ENCODE measurements at places on chromosomes 12 and 14.

- DNase-seq, result no peak
Measured at GRCh38 chr14:99909513-99910064, 116.4 kb downstream of the EML1 start.

DNA sequence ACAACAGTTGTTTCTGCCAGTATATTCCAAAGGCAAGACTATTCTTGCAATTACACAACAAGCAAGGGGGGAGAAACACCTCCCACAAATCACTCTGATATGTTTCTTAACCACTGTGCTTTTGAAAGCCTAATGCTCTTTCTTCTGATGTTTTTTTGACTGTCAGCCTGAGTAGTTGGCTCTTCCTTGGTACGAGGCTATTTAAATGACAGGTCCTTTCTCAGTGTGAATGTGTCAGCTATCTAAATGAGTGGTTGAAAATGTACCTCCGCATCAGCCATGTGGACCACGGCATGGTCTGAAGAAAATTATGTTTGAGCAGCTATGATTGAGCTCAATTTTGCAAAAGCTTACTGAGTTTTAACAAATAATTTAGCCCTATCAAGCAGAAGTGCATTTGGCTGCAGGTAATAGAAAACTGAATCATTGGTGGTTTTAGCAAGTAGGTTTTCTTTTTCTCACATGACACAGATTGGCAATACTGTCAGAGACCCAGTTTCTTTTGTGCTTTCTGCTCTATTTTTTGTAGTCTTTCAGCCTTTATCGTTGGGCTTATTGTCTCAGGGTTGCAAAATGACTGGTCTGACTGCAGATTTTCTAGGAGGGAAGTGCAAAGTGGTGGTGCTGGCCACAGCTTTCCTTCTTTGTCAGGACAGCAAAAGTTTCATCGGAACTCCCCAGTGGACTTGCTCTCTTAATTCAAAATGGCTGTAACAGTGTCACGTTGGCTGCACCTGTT, 162.8 kb downstream of the RGS6 start:
- DNase-seq, result no peak

GRCh38 chr12:65781681-65782269, 42.5 kb upstream of the HMGA2 start:
- no peak for DNase-seq

- no peak for DNase-seq
Measured at GRCh38 chr14:79972230-79972629, 239.1 kb downstream of the DIO2 start.

DNA sequence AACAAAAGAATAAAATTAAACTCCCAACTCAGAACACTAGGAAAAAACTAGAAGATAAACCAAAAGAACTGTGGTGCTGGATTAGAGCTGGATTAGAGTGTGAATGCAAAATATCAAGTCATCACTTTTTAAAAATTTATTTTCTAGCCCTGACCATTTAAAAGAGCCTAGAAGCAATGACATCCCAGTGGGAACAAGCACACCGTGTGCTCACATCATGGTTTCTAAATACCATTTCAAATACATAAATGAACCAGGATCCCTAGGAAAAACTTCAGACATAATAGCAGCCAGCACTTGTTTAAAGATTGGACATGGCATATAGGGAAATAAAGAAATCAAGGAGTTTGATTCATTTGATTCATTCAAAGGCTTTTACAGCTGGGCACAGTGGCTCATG, 30.0 kb downstream of the KDM5A start:
- no peak for DNase-seq

GRCh38 chr14:104751539-104752422, 1.2 kb upstream of the SIVA1 start:
- DNase-seq, result no peak

DNA sequence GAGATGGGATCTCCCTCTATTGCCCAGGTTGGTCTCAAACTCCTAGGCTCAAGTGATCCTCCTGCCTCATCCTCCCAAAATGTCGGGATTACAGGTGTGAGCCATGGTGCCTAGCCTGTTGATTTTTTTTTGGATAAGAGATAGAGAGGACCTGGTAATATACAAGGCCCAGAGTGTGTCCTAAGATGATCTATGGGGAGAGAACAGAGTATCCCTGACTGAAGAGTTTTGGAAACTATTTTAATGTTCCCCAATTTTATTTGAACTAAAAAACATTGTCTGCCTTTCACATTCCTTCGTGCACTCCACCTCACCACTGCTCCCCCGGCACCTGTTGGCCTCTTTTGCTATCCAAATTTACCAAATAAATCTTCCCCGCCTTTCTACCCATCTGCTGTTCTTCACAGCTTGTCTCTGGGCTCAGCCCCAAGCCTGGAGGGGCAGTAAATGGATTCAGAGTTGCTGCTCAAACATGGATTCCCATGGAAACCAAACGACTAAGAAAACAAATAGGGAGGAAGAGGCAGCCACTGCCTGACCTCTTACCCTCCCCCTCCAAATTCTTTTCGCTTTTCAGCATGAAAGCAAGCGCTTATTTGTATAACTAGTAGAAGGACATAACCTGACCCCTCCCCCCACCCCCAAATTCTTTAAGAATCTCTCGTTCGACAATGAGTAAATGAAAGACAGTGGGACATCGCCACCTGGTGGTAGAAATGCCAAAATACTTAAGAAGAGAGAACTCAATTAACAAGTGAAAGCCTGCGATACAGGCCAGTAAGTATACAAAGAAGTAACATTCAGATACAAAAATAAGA, 22.6 kb downstream of the OR10G3 start:
- peak; percentile 98 for DNase-seq

DNA sequence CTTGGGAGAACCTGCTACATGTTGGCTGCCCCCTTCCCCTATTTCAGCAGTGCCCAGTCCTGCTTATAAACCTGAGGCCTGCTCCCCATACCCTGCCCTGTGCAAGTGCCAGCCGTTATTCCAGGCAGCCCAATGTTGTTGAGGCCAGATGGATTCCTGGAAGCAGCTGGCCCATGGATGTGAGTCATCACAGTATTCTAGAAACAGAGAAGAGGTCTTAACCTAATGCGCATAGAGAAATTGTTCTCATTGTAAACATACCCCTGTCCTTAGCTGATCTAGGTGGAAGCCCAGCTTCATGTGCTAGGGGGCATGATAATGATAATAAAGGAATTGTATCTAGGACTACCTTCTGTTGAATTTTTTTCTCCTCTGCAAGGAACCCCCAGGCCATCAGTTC, 69.7 kb downstream of the TSPAN11 start:
- peak; percentile 76 for DNase-seq

GRCh38 chr14:105292826-105293711, 7.7 kb downstream of the BRF1 start:
- no peak for DNase-seq

DNA sequence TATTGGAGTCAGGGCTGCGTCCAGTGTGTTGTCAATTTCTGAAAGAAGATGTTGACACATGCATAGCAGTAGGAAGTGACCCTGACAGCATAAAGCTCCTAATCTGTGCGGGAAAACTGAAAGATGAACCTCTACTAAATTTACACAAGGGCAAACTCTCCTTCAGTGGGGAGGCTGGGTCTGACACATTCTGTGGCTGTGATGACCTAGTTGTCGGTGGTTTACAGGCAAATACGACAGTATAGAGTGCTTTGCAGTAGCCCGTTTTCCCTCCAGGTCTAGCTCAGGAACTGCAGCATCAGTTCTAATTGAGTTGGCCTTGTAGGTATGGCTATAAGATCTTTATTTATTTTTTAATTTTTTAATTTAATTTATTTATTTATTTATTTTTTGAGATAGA, 14.8 kb upstream of the GABARAPL1 start:
- no peak for DNase-seq

DNA sequence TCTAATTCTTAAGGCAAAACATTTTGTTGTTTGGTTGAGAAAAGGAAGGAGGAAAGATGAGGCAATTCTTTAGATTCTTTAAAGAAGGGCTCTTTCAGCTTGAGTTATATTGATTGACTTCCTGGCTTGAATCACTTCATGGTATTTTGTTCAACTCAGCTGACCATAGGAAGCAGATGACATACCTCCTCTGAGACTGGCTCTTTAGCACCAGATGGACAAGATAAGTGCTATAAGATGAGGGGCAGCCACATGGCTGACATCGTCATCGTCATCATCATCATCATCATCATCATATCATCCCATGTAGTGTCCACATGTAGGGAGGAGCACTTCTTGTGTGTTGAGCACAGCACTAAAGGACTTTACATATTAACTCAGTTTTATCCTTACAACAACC, 81.3 kb downstream of the SSPN start:
- no peak for DNase-seq

- no peak for DNase-seq
Measured at GRCh38 chr12:109671502-109671901, 42.1 kb upstream of the FAM222A start.

GRCh38 chr12:119836781-119837180, 40.3 kb downstream of the CIT start:
- DNase-seq, result no peak

DNA sequence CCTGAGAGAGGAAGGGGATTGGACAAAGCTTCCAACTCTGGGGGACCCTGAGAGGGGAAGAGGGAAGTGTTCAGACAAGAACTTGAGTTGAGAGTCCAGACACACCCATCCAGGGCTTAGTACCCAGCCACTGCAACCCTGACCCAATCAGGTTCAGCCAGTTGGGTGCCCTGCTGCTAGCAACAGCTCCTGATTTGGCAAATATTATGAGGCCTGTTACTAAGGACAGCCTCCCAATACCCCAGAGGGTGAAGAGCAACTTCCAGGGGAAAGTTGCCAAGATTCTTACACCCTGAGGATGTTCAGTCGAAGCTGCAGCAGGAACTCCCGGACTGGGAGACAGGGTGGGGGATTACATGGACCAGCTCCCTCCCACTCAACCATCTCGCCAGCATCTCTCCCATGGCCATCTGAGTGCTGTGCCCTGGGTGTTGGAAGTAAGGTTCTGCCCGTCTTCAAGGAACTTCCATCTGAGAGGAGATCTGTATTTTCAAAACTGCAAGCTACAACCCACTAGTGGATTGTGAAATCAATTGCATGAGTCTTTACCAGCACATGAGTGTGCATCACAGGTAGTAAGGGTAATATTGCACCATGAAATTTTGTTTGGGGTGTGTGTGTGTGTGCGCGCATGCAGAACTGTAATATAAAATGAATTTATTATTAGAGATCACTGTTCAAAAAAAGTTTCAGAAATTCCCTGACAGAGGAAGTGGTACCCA, 11.5 kb upstream of the KRT78 start:
- peak; percentile 74 for DNase-seq

DNA sequence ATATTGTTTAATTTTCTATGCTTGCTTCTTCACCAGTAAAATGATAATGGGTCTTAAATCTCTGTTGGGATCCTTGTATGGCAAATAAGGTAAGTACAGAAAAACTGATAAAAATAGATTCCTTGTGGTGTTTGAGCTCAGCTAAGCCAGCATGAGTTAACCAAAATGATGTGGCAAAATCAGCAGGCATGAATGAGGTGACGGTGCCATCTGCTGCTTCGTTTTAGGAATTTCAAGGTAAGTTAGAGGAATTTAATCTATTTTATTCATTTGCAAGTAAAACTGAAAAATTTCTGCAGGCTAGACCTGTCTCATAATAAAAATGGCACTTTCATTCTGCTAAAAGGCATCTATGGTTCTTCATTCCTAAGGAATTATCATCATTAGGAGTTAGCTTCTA, 10.0 kb upstream of the CLEC7A start:
- DNase-seq, result peak; percentile 69

GRCh38 chr12:97764700-97765099, 302.1 kb downstream of the RMST start:
- DNase-seq, result no peak

DNA sequence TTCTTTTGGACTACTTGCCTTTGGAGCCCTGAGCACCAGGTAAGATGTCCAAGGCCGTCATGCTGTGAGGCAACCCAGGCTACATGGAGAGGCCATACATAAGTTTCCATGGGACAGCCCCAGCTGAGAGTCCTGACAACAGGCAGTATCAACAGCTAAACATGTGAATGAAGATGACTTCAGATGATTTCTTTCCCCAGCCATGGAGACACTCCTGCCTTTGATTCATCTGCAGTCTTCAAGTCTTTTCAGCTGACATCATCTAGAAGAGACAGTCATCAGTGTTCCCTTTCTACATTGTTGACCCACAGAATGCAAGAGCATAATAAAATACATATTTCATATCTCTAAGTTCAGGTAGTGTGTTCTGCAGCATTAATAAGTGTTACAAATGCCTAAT, 398.7 kb downstream of the BTG1 start:
- DNase-seq, result no peak

DNA sequence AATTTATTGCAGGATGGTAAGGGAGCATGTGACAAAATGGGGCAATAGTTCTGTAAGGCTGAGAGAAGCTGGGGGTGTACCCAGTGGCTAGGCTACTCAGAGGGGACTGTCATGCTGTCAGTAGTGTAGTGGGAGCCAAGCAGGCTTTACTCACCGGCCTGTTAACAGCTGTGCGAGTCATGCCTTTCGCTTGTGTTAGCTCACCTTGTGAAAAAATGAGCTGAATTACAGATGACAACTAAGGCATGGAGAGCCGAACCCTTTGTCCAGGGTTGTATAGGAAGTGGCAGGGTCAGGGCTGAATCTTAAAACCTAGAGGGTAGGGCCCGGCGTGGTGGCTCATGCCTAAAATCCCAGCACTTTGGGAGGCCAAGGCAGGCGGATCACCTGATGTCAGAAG, 37.9 kb downstream of the SH2B3 start:
- no peak for DNase-seq

DNA sequence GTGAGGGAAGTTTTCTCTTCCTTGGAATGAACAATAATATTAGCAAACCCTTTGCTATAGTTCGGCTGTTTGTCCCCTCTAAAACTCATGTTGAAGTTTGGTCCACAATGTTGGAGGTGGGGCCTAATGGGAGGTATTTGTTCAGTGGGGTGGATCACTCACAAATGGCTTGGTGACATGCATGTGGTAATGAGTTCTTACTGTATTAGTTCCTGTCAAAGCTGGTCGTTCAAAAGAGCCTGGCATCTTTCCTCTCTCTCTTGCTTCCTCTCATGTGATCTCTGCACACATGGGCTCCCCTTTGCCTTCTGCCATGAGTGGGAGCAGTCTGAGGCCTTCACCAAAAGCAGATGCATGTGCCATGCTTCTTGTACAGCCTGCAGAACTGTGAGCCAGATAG, 13.1 kb upstream of the PPP4R4 start:
- DNase-seq, result no peak

DNA sequence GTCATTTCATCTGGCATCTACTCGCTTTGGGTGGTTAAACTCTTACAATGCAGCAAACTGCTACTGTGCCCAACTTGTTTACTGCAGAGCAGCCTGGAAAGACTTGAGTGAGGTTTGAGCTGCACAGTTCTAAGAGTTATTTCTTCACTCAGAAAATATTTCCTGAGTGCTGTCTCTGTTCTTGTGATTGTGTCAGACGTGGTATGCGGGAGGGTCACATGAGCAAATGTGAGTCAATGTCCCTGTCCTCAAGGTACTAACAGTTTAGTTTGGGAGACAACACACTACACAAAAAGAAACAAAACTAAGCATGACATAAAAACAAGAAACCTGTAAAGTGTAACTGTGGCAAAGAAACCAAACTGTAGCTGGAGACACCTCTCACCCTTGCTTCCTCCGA, 32.4 kb downstream of the FLVCR2 start:
- no peak for DNase-seq

DNA sequence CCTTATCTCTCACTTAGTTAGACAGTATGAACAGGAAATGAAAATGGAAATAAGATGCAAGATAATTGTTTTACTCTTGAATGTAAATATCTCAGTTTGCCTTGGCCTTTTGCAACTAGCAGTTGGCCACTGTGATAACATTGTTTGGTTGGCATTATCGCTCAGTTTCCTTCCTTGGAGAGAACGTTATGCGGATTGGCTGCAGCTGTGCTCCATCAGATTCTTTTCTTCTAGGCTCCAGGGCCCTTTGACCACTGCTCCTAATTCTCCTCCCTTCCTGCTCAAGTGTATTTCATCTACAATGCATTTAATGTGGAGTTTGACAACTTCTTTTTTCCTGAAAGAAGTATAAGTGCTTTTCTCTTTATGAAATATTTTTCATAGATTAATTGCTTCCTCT, 284.2 kb downstream of the ADAMTS20 start:
- no peak for DNase-seq

All from tongue (tissue), 3 donors.